B cell (primary cell): ENCODE measurements at places on chromosomes 6 and 20. TPM values are rescaled to one million over a fixed set of nuclear protein-coding genes. Genes with fewer than 3 reads are reported as not detected.

LAMA5 gene
- 83.5 and 89.7 TPM in 2 replicates for total RNA-seq

DNA sequence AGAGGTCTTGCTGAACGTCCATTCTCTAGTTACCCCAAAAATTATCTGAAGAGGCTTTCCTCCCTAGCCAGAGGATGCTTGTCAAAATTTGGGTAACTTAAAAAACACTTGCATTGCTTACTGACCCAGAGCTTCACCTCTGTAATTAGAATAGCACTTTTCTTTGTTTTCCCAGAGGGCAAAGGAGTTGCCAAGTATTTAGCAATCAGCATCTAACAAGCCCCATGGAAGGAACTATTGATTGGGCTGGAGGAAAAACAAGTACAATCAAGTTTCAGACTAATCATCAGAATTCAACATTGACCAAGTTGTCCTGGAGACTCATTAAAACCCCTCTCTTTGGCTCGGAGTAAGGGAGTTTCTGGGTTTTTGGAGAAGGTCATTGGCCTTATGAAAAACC lies 226.4 kb downstream of the TBC1D7 start:
- H3K27ac ChIP-seq = no peak overlapping the region
- no peak for DNase-seq
- no peak overlapping the region for H3K4me3 ChIP-seq
- peaks cover 4% of the 10 kb centered on the region for H3K27me3 ChIP-seq
- peaks cover 10% of the 10 kb centered on the region for H3K4me1 ChIP-seq

DNA sequence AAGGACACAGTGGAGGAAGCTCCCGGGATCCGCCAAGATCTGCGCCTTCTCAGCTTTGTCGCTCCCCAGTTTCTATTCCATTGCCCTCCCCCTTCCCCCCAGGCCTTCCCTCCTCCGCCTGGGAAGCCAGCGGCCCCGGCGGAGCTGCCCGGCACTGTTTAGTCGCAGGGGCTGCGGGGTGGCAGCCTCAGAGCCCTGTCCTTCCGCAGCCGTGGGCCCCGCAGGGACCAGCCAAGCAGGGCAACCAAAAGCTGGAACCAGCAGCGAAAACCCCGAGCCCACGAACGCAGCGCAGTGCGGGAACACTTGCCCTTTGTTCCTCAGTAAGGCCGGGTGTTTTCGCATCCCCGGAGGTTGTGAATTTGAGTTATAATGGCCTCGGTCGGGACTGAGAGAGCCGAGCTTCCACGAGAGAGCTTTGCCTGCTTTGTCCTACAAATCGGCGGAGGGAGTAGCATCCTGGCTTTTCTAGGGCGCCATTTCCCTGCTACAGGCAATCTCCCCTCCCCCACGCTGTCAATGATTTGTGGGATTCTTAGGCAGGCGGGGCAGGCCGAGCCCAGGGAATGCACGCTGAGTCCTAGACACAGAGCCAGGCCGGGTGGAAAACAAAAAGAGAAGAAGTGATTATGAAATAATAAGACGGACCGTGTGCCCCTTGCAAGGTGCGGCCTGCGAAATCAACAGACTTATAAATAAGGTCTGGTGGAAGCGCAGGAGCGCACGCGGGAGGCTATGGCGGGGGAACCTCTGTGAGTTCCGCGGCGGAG lies 4.0 kb upstream of the TUBB2B start:
- H3K36me3 ChIP-seq = no peaks in the 10 kb centered on the region
- peaks cover 57% of the 10 kb centered on the region for H3K4me1 ChIP-seq
- peak overlapping the region; percentile 13 for H3K4me3 ChIP-seq
- no peak overlapping the region for H3K27ac ChIP-seq
- no peak for DNase-seq

DNA sequence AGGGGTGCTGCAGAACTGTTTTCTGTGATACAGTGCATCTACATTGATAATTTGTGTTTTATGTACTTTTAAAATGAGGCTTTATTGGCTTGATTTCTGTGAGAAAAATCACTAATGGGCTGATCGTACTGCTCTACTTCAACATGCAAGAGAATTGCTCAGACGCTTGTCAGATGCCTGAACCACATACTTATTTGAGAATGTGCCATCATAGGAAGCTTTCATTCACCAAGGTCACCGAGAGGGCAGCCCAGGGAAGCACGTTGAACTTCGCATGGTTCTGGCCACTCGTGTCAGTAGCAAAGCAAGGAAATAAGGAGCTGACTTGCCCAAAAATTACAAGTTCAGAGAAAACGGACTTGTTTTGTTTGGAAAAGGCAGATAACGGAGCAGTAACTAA lies 168.5 kb upstream of the AKAP12 start:
- H3K36me3 ChIP-seq = no peaks in the 10 kb centered on the region
- H3K27ac ChIP-seq = no peak overlapping the region
- no peaks in the 10 kb centered on the region for H3K4me1 ChIP-seq
- H3K27me3 ChIP-seq = no peaks in the 10 kb centered on the region
- no peak overlapping the region for H3K4me3 ChIP-seq

PTCRA gene
- total RNA-seq = not detected in 2 replicates

- no peak overlapping the region for H3K27ac ChIP-seq
- no peak overlapping the region for H3K4me3 ChIP-seq
- no peaks in the 10 kb centered on the region for H3K27me3 ChIP-seq
- no peaks in the 10 kb centered on the region for H3K36me3 ChIP-seq
- H3K4me1 ChIP-seq = no peaks in the 10 kb centered on the region
Measured at GRCh38 chr6:169452117-169452868, 198.6 kb upstream of the THBS2 start.
